ENCODE measurements at places on chromosomes 7 and 10.
A peak's percentile ranks its signal among the peaks of the same experiment; 100 is the strongest.

DNA sequence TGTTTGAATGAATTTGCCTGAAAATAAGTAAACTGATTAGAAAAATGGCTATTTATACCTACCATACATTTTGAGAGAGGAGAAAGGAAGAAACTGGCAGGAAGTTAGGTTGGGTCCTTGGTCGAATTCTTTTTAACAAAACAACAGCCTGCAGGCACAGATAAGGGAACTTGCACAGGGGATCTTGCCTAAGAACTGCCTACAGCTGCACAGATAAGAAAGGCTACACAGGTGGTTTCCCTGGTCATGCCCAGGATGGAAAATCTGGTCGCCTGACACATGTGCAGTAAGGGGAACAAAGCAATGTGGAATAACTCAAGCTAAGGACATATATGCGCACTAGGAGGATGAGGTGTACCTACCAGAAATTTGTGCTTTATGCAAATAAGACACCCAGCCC is 732.1 kb upstream of the POT1 start:
- no peak for DNase-seq

DNA sequence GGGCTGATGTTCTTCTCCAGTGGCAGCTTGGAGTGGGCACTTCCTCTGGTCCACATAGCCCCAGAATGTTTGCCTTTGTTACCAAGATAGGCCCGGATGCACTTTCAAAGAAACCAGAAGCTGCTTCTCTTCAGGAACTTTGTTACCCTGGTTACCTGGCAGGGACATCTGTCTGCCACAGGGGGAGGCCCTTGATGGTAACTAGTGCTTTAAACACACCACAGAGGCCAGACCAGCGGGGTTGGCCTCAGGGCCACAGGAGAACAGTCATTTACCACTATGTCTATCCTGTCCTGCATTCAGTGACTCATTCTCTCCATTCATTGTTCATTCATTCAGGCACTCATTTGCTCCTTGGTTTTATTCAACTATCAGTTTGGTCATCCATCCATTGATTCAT is 11.9 kb upstream of the PLEKHA1 start:
- no peak for DNase-seq

GRCh38 chr7:8134089-8134733 is 127.8 kb downstream of the ICA1 start:
- no peak for DNase-seq

GRCh38 chr7:100464210-100464660 is at the start of gene SPACDR:
TSS of gene SPACDR (minus strand) at chr7:100464260. CDS start at chr7:100464025, 235 bp downstream.
- DNase-seq: no peak

DNA sequence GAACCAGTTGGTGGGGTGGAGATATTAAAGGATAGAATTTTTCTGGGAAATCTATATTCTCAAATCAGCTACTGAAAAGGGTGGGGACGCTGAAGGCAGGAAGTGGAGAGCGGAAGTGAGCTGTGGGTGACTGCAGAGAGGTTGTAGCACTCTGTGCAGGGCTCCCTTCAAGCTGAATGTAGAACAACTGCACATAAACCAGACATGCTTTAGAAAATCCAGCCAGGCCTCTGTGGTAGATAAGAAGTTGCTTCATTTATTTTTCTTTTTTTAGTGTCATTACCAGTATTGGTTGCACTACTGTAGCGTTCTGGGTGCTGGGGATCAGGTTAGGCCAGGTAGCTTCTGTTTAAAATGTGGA is 127.8 kb downstream of the CELF2 start:
- DNase-seq: peak; percentile 67
